Calu3 (cell line): ENCODE measurements at places on chromosomes 11 and 22. TPM values are rescaled to one million over a fixed set of nuclear protein-coding genes. Genes with fewer than 3 reads are reported as not detected.
A peak's percentile ranks its signal among the peaks of the same experiment; 100 is the strongest.

The MFRP gene
- total RNA-seq = not detected in 2 replicates

The OR52E4 gene
- total RNA-seq = not detected in 2 replicates

The NXPE4 gene
- total RNA-seq = not detected in 2 replicates

The DKK3 gene
- total RNA-seq = 11.9 and 14.6 TPM in 2 replicates

- H3K27me3 ChIP-seq = no peaks in the 10 kb centered on the region
- H3K4me1 ChIP-seq = peaks cover 27% of the 10 kb centered on the region
- H3K36me3 ChIP-seq = peaks cover 19% of the 10 kb centered on the region
- peak overlapping the region; percentile 70 for H3K4me3 ChIP-seq
- peak overlapping the region; percentile 83 for H3K27ac ChIP-seq
- no peak for DNase-seq
These were observed 30.8 kb downstream of the PDGFB start for GRCh38 chr22:39214006-39214382.

- no peaks in the 10 kb centered on the region for H3K36me3 ChIP-seq
- peaks cover 68% of the 10 kb centered on the region for H3K27me3 ChIP-seq
- H3K27ac ChIP-seq = no peak overlapping the region
- DNase-seq = no peak
These were observed 18.2 kb upstream of the CD81 start for GRCh38 chr11:2358754-2359442.

DNA sequence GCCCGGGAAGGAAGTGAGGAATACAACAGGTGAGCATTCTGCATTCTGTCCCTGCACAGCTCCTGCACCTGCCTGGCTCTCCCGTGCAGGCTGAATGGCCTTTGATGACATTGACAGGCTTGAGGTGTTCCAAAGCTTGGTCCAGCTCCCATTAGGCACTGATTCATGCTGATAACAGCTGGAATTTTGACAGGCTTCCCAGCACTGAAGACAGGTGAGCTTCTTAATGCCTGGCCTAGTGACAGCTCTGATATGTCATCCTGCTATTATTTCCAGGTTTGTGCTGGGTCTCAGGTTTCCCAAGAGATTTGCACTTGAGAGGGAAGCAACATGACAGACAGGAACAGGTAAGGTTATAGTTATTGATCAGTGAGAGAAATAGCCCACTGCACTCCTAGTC lies 58.0 kb upstream of the MTNR1B start:
- DNase-seq = no peak
- H3K4me3 ChIP-seq = no peak overlapping the region
- H3K4me1 ChIP-seq = no peaks in the 10 kb centered on the region

DNA sequence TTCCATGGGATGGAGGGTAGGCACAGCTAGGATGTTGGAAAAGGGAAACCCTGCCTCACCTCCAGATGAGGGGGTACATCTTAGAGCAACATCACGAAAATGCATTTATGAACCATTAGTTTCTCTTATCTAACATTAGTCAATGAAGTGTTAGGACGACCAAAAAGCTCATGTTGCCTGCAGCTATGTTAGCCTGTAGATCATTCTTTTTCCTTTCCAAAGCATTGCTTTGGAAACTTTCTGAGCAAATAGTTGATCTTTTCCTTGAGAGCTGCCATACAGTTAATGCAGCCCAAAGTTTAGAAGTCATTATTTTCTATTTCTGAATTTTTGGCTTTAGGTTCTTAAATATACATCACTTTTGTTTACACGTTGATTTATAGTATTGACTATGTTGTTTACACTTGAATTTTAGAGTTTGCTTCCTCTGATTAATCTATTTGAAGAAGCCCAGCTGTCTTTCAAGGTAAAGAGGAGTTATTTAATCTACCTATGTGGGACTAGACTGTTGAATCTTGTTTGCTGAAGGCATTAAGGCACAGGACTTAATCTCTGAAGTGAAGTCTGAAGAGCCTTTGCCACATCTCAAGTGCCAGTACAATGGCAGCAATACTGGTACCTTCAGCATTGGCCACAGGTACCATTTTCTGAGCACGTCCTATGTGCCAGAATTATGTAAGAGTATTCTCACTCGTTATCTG lies 11.0 kb downstream of the POU2AF3 start:
- no peak overlapping the region for H3K27ac ChIP-seq
- peaks cover 5% of the 10 kb centered on the region for H3K36me3 ChIP-seq
- no peak overlapping the region for H3K4me3 ChIP-seq
- DNase-seq = no peak
- peaks cover 28% of the 10 kb centered on the region for H3K4me1 ChIP-seq
- H3K27me3 ChIP-seq = no peaks in the 10 kb centered on the region

DNA sequence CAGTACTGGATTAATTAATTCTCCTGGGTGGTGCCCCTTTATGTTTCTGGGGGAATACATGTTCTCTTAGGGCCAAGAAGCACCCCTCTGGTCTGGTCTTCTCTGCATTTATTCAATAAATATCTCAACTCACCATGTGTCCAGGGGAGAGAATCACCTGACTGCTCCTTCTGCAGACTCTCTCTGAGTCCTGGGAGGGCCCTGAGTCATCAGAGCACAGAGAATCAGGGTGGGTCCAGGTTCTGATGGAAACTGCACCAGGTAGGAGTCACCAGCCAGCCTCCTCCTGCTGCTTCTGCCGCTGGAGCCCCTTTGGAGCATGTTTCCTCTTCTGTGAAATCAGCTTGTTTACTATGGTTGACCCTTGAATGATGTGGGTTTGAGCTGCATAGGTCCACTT lies 107.7 kb upstream of the PLET1 start:
- no peaks in the 10 kb centered on the region for H3K4me1 ChIP-seq
- no peak overlapping the region for H3K4me3 ChIP-seq
- no peaks in the 10 kb centered on the region for H3K36me3 ChIP-seq
- no peak for DNase-seq

DNA sequence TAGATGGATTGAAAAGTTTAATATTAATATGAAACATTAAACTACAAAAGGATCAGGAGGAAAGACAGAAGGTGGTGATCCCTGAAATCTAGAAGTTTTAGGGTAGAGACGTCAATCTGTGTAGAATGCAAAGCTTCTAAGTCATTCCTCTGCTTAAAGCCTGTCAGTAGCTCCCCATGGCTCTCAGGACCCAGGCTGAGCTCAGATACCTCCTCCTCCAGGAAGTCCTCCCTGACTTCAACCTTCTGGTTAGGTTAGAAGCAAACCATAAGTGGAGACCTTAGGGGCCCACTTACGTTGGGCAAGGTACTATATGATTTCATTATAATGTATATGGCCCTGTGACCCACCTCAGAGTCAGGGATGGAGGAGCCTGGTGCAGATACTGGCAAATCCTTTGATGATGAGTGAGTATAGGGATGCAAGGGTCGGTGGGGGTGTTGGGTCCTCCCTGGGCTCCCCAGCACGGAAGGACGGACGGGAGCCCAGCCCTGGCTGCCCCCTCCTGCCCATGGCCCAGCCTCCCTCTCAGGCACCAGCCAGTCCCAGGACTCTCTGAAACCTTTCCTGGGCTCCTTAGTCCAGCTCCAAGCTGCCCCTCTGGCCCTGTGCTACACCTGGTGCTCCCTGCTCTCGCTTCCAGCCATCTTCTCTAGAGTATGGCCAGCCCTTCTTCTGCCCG lies 3.2 kb upstream of the PPP6R3 start:
- peaks cover 30% of the 10 kb centered on the region for H3K36me3 ChIP-seq
- H3K4me3 ChIP-seq = no peak overlapping the region
- peaks cover 18% of the 10 kb centered on the region for H3K4me1 ChIP-seq
- no peaks in the 10 kb centered on the region for H3K27me3 ChIP-seq
- DNase-seq = no peak
- no peak overlapping the region for H3K27ac ChIP-seq

DNA sequence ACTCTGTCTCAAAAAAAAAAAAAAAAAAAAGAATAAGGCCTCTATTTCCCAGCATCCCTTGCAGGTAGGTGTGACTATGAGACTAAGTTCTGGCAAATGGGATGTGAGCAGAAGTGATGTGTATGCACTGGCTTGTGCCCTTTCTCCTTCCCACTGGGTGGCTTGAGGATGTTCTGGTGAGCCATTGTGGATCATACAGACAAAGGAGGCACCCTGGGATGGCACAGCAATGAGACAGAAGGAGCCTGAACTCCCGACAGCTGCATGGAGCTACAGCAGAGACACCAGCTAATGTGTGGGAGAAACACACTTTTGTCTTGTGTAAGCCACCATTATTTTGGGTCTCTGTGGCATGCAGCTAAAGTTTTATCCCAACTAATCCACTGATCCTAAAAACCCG lies 10.6 kb upstream of the SORL1 start:
- no peaks in the 10 kb centered on the region for H3K36me3 ChIP-seq
- H3K27me3 ChIP-seq = peaks cover 8% of the 10 kb centered on the region
- no peaks in the 10 kb centered on the region for H3K4me1 ChIP-seq
- no peak overlapping the region for H3K27ac ChIP-seq
- H3K4me3 ChIP-seq = no peak overlapping the region

GRCh38 chr11:10314199-10315072 lies 9.6 kb downstream of the ADM start:
- H3K4me3 ChIP-seq = no peak overlapping the region
- H3K27ac ChIP-seq = peak overlapping the region; percentile 45
- peaks cover 8% of the 10 kb centered on the region for H3K4me1 ChIP-seq
- no peak for DNase-seq
- no peaks in the 10 kb centered on the region for H3K36me3 ChIP-seq

DNA sequence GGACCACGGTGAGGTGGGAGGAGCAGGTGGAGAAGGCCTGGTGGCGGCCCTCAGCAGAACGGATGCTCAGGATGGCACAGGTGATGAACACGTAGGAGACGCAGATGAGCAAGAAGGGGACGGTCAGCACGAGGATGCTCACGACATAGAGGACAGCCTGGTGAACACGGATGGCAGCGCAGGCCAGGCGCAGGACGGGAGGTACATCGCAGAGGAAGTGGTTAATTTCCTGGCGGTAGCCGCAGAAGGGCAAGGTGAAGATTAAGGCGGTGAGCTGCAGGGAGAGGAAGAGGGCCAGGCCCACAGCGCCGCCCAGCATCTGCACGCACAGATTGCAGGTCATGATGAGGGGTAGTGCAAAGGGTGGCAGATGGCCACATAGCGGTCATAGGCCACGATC lies 24.0 kb upstream of the OR10W1 start:
- H3K36me3 ChIP-seq = no peaks in the 10 kb centered on the region
- no peak overlapping the region for H3K27ac ChIP-seq
- H3K4me3 ChIP-seq = no peak overlapping the region
- no peak for DNase-seq

DNA sequence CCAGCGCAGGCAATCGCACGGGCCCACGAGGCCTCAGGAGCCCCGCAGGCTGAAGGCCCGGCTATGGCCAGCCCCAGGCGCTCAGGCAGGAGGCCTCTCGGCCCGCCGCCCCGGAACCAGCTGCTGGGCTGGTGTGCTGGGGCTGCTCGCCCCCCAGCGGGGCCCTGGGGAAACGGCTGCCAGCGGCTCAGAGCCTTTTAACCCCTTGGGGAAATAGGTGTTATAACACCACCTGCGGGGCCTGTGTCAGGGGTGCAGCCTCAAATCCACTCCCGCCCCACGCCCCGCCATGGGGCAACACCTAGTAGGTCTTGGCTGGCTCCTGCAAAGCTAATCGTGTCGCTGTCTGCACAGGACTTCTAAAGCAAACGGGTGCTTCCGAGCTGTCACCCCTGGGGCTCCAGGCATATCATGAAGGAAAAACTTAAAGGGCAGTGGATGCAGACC lies 237.4 kb downstream of the TTC28 start:
- H3K4me3 ChIP-seq = peak overlapping the region; percentile 67
- DNase-seq = peak; percentile 81
- H3K4me1 ChIP-seq = peaks cover 8% of the 10 kb centered on the region
- peaks cover 46% of the 10 kb centered on the region for H3K27me3 ChIP-seq
- H3K36me3 ChIP-seq = peaks cover 5% of the 10 kb centered on the region

- no peaks in the 10 kb centered on the region for H3K4me1 ChIP-seq
- H3K36me3 ChIP-seq = no peaks in the 10 kb centered on the region
- no peaks in the 10 kb centered on the region for H3K27me3 ChIP-seq
These were observed 12.7 kb downstream of the STK33 start for GRCh38 chr11:8581300-8581699.

- H3K27me3 ChIP-seq = no peaks in the 10 kb centered on the region
- no peak overlapping the region for H3K4me3 ChIP-seq
- H3K27ac ChIP-seq = no peak overlapping the region
- DNase-seq = no peak
These were observed 19.4 kb upstream of the PHOX2A start for GRCh38 chr11:72263361-72263760.

DNA sequence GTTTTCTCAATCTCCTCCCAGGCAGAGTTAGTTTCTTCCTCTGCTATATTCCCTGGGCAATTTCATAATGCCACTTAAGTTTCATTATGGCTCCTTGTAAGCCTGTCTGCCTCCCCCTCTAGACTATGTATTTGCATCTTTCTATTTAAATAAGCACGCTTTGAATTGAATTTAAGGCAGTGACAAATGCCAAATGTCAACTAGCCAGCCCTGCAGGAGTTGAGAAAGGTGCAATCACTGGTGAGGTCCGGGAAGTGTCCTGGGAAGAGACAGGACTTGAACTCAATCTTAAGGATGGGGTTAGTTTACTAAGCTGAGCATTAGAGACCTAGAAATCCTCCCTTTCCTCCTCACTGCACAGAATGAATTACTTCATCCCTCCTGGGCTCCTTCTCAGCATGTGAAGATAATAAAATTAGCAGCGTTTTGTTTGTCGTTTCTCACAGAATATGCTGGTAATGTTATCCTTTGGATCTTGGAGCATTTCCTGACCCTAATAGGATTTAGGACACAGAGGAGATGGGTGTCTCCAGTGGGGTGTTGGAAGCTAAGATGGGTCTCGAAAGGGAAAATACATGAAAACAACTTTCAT lies 1.6 kb downstream of the TCP11L1 start:
- H3K4me3 ChIP-seq = peak overlapping the region; percentile 80

GRCh38 chr11:8100605-8101004 lies 19.6 kb downstream of the TUB start:
- H3K36me3 ChIP-seq = no peaks in the 10 kb centered on the region
- H3K27me3 ChIP-seq = peaks cover 13% of the 10 kb centered on the region
- no peak overlapping the region for H3K4me3 ChIP-seq
- no peaks in the 10 kb centered on the region for H3K4me1 ChIP-seq
- no peak for DNase-seq
- H3K27ac ChIP-seq = no peak overlapping the region

DNA sequence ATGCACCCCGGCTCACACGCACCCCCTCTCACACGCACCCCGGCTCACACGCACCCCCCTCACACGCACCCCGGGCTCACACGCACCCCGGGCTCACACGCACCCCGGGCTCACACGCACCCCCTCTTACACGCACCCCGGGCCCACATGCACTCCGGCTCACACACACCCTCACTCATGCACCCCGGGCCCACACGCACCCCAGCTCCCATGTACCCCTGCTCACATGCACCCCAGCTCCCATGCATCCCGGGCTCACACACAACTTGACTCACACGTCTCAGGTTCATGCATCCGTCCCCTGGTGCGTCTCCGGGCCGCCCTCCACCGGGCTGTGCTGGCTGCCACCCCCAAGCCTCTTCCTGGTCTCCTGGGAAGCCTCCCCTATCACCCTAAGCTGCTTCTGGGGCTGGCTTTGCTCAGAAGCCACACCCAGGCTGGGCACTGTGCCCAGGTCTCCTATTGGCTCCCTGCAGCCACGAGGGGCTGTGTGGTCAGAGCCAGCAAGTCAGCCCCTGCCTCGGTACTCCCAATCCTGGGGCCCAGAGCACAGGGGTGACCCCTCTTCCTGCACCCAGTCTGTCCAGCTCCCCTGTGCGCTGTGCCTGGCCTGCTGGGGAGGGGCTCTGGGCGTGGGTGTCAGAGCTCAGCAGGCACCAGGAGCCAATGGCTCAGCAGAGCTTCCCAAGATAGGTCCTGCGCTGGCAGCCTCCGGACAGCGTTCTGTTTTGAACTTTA lies 16.9 kb downstream of the TSPAN4 start:
- H3K27me3 ChIP-seq = peaks cover 15% of the 10 kb centered on the region
- peak overlapping the region; percentile 72 for H3K4me3 ChIP-seq
- DNase-seq = peak; percentile 91
- H3K4me1 ChIP-seq = peaks cover 9% of the 10 kb centered on the region
- H3K27ac ChIP-seq = peak overlapping the region; percentile 74
